ENCODE measurements at places on chromosomes 7 and 10.

DNA sequence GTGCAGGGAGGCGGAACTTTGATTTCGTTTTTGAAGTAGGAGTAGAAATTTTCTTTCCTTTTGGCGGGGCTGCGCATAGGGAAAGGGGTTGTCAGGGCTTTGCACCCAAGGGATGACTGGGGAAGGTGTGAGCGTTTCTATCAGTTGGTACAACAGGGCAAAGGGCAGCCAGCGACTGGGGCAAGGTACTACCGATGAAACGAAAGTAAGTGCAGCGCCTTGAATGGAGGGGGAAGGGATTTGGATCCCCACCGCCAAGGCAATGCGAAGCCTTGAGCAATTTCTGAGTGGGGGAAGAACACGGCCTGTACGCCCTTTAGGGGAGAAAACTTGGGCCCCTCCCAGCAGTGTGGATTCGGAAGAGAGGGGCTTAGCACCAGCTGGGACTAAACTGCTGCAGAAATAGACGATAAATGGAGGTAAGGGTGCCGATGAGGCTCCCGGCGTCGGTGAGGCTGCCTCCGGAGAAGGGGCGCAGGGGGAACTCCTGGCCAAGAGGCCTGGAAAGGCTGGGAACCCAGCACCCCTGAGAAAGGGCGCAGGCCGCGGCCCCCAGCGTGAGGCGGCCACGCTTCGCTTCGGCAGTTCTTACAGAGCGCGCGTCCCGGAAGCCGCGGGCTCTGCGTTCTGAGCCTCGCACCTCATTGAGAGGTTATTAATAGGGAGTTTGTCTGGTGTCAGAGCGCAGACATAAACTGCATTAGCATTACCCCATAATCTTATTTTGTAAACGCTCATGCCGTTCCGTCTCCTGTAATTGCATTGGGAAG, 10.0 kb upstream of the TLX1 start:
- DNase-seq, result no peak

DNA sequence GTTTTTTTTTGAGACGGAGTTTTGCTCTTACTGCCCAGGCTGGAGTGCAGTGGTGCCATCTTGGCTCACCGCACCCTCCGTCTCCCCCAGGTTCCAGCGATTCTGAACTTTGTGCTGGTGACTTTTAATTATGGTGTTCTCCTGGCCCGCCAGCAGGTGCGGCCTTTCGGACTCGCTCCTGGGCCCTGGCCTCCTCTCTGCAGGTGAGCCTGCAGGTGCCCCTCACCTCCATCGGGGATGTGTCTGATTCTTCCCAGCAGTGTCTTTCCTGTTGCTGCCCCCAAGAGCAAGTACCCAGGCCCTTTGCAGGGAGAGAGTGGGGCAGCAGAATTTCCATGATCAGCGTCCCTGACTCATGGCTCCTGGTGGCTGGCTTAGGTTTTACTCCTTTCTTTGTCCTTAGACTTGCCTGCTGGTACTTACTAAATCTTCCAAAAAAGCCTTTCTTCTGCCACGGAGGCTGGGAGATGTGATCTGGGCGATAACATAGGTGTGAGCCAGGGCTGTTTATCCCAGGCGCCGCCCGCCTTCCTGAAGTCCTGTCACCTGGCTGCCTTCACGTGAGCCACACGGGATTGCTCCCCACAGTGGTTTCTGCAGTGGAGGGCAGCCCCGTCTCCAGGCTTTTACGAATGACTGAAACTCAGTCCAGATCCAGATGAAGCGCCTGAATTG, 10.7 kb downstream of the WIPI2 start:
- no peak for DNase-seq

GRCh38 chr7:147014286-147014955, 897.8 kb downstream of the CNTNAP2 start:
- no peak for DNase-seq

- no peak for DNase-seq
Measured at GRCh38 chr10:129713659-129714265, 246.7 kb downstream of the MGMT start.

- peak; percentile 77 for DNase-seq
Measured at GRCh38 chr7:27235387-27236311, 7.0 kb upstream of the EVX1 start.

- no peak for DNase-seq
Measured at GRCh38 chr10:131898713-131899112, 2.1 kb upstream of the PPP2R2D start.

- DNase-seq, result no peak
Measured at GRCh38 chr10:100889546-100889945, 23.2 kb upstream of the SLF2 start.

DNA sequence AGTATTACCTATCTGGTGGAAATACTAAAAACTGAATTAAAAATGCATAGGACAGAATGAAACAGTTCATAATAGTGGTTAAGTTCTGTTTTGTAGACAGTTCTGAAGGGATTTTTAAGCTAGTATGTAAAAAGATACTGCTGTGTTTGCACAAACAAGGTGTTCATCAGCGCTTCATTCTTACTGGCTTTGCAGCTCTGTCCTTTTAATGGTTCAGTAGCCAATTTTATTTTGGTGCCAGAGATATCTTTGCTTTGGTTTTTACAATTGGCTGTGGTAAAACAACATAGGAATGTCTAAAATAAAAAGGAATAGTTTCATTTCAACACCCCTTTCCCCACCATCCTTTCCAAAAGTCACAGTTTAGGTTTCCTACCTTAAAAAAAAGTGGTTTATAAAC, 33.0 kb downstream of the STAM start:
- no peak for DNase-seq

DNA sequence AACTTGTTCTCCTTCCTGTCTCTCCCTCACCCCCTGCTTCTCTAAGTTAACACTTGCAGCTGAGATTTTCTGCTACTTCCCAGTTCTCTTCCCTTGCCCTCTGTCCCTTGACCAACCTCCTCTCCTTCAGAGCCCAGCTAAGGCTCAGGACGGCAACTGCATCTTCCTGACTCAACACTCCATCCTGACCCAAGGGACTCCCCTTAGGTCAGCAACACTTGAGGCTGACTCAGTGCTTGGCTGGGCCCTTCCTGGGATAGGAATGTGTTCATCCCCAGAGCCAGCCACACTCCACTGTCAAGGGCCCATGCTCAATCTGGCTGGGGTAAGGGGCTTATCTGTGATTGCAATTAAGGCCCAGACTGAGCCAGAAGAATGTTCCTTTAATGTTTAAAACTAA, 3.4 kb downstream of the CALHM2 start:
- no peak for DNase-seq

DNA sequence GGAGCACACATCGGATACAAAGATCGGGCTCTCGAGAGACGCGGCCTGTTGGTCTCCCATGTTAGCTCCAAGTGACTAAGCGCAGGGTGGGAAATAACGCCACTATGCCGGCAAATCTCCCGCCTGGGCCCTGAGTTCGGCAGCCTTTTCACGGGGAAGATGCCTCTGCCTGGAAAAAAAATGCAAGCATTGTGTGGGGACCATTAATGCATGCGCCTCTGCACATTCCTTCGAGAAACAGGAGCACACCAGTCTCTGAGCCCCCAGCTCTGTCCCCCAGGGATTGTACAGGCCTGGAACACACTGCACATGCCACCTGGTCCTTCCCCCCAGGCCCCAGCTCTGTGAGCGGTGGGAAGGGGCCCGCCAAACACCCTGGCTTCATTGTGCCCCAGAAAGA, 44.1 kb downstream of the FBXW4 start:
- no peak for DNase-seq

DNA sequence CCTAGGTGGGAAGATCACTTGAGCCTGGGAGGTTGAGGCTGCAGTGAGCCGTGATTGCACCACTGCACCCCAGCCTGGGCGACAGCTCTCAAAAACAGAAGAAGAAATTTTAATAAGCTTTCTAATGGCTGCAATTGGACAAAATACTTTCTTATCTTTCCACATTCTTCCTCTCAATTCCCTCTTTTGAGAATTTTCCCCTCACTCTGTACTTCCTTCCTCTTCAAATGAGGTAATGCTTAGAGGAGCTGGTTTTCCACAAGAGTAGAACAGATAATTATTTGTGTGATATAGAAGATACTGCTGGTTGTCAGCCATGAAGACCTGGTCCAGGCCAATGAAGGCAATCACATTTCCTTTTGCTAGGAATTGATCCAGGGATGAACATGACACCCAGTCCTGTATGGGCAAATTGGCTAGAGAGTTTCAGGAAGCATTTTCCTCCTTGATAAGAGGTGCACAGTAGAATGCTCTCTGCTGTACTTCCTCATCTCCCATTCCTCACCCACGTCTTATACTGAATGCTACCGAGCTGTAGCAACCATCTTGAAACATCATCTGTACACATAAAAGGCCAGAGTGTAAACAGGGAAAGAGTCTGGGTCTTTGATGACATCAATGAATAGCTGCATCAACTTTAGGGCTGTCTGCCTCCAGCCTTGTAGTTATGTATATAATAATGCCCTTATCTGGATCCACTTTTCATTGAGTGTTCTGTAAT, 103.9 kb downstream of the CDK6 start:
- no peak for DNase-seq

DNA sequence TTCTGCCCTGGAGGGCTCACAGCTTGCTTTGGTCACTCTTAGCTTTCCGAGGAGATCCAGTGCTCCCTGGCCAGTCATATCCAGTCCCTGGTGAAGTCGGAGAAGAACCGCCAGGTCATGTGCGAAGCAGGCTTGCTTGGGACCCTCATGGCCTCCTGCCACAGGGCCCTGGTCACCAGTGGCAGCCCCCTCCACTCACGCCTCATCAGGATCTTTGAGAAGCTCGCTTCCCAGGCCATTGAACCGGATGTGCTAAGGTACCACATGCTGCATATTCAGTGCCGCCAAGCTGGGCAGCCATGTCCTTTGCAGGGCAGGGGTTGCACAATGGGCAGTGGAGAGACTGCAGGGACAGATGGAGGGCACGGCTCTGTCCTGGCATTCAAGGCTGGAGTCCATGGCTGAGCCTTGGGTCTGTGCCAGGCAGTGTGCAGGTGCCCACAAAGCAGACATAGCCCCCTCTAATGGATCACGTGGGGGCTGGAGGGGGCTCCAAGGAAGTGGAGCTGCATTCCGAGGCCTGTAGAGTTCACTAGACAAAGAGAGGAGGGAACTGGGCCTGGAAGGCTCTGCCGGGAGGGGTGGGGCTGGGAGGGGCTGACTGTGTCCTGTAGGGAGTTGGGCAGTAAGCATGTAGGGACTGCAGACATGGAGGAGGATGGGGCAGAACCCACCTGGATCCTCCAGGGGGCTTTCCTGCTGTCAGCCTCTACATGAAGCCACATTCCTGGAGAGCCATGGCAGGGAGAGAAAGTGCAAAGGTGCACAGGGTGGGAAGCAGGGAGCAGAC, 89.9 kb downstream of the WDFY4 start:
- no peak for DNase-seq

GRCh38 chr10:93554760-93555432, 11.6 kb upstream of the FFAR4 start:
- DNase-seq, result peak; percentile 22

All from COR-L47 (cell line).